ENCODE measurements at places on chromosomes 12 and 14. TPM values are rescaled to one million over a fixed set of nuclear protein-coding genes. Genes with fewer than 3 reads are reported as not detected.

DNA sequence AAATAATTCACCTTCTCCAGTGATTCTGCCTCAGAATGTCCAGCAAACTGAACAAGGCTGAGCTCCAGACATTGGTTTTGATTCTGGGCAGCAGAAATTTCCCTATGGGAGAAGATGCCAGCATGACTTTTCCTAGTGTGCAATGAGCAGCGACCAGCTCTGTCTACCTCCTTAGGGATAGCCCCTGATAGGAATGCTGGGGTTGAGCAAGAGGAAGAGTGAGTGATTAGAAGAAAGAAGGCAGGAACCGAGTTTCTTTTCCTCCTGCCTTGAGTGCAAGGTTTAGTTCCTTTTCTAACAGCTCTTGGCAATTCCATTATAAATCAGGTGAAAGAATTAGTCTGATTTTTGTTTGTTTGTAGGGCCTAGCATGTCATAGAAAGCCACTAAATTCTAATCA, 379.0 kb downstream of the DAD1 start:
- no peak for DNase-seq
- H3K27ac ChIP-seq: no peak overlapping the region
- no peak overlapping the region for H3K4me3 ChIP-seq
- no peaks in the 10 kb centered on the region for H3K27me3 ChIP-seq
- H3K4me1 ChIP-seq: peaks cover 10% of the 10 kb centered on the region

DNA sequence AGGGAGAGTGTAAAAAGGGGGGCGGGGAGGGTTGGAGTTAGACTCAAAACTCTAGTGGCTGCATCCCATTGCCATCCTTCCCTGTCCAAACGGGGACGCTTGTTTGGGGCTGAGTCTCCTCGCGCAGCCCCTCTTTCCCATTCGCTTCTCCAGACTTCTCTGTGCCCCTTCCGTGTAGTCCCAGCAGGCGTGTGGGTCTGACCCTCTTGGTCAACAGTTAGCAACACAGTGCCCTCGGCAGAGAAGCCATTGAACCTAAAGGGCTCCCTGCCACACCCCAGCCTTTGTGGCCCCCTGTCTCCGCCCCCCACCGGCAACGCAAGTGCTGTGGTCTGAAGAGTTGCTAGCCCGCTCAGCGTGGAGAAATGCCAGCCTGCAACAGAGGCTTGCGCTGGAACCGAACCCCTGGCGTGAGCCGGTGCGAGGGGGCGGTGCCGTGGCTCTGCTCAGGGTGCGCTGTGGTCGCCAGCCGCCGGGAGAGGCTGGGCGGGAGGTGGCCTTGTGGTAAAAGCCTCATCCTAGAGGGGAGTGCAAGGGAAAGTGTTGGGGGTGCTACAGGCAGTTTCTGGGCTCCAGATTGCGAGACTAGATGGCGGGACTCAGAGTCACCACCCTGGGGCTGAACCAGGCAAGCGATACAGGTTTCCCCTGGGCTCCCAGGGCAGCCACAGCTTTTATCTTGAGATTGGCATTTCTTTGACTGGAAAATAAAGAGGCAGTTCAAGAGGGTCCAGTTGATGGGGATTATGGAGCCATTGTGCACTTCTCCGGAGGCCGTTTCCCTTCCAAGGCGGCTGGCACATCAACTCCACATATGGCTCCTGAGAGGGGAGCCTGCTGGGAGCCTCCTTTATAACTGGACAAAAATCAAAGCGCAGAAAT, 2.1 kb downstream of the PLXNC1 start:
- no peaks in the 10 kb centered on the region for H3K36me3 ChIP-seq
- H3K4me1 ChIP-seq: peaks cover 36% of the 10 kb centered on the region

The BRAP gene
- 20.0 TPM for total RNA-seq

DNA sequence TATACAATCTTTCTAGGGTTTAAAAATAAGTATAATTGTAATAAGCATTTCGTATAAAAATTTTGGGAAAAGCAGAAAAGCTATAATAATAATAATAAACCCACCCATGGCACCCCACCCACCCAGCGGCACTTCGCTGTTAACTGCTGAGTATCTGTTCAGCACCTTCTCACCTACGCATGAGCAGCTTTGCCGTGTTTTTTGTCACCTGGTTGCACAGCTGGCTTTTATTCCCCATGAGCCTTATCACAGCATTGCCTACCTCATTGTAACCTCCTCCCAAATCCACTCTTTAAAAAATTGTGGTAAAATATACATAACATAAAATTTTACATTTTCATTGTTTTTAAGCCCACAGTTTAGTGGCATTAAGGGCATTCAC, 34.7 kb downstream of the CYP46A1 start:
- no peak for DNase-seq
- no peak overlapping the region for H3K27ac ChIP-seq
- peaks cover 2% of the 10 kb centered on the region for H3K27me3 ChIP-seq
- no peaks in the 10 kb centered on the region for H3K36me3 ChIP-seq
- no peak overlapping the region for H3K4me3 ChIP-seq
- no peaks in the 10 kb centered on the region for H3K4me1 ChIP-seq

DNA sequence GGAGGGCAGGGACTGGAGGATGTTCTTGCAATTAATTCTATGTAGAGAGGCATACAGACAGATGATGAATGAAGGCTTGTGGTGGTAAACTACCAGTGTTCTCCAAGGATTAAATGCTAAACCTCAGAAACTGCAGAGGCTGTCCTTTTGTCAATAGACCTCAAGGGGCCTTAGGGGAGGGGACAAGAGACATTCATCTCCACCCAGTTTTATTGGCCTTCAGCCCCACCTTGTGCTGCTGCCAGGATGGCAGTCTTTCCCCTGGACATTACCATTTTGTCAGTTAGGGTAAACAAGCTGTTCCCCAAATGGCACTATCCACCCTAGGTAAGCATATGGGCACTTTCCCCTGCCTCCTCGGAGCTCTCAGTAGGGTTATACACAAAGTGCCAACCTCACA, 4.9 kb upstream of the SMAGP start:
- peaks cover 23% of the 10 kb centered on the region for H3K27me3 ChIP-seq
- no peak overlapping the region for H3K27ac ChIP-seq
- DNase-seq: no peak
- no peaks in the 10 kb centered on the region for H3K36me3 ChIP-seq

DNA sequence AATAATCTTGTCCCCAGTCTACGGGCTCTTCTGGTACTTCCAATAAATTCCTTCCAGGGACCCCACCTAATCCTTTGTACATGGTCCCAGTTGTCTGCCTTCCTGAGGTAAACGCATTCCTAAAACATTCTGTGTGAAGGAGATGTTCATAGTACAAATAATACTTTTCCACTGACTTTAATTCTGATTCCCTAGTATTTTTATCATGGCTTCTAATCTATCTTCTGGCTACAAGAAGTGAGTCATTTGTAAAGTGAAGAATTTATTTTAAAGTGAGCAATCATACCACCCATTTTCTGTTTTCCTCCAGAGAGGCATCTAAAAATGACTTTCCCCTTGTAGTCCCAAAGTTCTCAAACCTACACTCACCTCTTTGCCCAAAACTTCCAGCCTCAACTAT, 65.9 kb upstream of the NUDT4 start:
- no peak overlapping the region for H3K27ac ChIP-seq
- H3K4me3 ChIP-seq: no peak overlapping the region
- H3K36me3 ChIP-seq: no peaks in the 10 kb centered on the region
- peaks cover 8% of the 10 kb centered on the region for H3K4me1 ChIP-seq
- H3K27me3 ChIP-seq: no peaks in the 10 kb centered on the region

DNA sequence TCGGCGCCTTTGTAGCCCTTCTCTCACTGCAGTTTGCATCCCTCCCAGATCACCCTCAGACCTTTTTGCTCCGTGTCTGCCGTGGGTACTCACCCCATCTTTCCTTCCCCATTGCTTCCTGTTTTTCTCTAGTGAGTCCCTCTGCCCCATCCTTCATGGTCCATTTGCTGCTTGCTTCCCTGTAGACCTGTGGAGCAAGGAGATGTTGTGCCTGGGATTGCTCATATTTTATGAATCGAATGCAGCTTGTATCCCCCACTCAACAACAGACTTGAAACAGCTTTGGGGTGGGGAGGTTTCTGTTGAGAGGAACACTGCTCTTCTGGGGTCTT, 661 bp downstream of the DENR start:
- H3K4me3 ChIP-seq: peak overlapping the region; percentile 95
- no peak for DNase-seq
- H3K27me3 ChIP-seq: no peaks in the 10 kb centered on the region
- peak overlapping the region; percentile 97 for H3K27ac ChIP-seq
- peaks cover 3% of the 10 kb centered on the region for H3K36me3 ChIP-seq
- H3K4me1 ChIP-seq: peaks cover 41% of the 10 kb centered on the region

The CSAD gene
- total RNA-seq: 22.1 TPM

DNA sequence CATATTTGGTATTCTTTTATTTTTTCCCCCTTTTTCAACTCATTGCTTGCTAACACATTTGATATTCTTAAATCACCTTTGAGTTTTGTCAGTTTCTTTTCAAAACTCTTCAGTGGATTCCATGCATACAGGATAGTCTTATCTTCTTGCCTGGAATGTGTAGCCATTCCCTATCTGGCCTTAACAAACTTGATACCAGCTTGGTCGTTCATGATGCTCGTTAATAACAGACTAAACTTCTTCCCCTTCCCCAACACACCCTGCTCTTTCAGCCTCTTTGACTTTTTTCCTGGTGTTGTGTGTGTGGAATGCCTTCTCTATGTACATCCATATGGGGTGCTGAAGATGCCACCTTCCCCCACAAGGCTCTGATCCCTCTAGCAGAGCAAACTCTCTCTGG, 17.7 kb upstream of the CALM1 start:
- no peaks in the 10 kb centered on the region for H3K36me3 ChIP-seq
- DNase-seq: no peak
- H3K27ac ChIP-seq: no peak overlapping the region
- H3K4me3 ChIP-seq: no peak overlapping the region

DNA sequence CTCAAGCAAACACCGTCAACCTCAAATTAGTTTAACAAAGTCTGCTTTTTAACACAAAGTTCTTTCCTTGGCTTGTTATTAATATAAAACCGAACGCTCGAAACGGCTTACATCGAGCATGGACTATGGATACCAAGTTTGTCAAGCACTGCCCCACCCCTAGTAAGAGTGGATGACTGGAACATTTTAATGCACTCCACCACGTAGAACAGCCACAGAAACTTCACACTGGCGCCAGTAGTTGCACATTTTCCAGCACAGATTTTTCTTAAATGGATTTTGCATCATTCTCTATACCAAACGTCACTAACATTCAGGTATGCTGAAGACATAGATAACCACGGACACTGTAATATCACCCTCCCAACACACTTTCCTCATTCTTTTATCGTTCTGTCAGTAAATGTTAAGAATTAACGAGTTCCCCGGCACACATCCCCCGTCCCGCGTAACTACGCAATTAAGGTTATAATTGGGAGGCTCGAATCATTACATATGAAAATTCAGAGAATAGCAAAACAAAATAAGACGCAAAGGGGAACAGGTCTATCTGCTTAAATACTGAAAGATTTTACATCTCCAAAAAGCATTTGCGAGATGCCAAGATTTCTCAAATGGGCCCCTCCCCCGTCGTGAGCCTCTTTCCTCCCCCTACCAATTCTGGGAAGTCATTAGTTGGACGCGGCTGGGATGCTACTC, 990 bp downstream of the FERMT2 start:
- DNase-seq: no peak
- H3K4me1 ChIP-seq: peaks cover 62% of the 10 kb centered on the region
- peak overlapping the region; percentile 97 for H3K27ac ChIP-seq
- peak overlapping the region; percentile 92 for H3K4me3 ChIP-seq

DNA sequence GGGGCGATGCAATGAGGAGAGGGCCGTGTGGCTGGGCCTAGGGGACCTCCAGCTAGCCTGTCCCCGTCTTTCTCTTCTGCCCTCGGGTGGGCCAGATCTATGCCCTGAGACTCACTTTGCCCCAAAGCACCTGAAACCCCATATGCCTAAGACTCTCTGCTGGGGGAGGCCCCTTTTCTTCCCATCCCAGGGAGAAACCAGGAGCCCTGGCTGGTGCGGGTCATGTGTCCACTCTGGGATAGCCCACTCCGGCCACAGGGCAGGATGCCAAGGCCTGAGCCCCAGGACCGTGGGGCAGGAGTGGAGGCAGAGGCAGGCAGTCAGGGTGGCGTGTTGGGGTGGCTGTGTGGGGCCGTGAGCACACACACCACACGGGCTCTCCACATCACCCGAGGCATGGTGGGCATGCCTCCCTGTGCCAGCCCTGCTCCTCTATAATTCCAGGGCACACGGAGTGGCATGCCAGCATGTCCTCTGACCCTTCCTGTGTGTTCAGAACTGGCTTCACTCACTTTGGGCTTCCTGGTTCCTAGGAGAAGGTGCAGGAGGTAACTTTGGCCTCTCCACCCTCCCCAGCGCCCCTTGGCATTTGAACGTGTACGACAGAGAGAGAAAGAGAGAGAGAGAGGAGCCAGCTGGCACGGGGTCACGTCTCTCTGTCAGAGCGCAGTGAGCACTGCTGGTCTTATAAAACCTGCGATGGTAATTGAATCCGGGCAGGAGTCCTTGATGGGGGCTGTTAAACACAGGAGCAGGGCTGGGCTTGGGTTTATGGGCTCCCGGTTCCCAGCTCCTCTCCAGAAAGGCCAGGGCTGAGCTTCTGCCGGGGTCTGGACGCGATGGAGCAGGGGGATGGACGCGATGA, 144.2 kb downstream of the KIF26A start:
- H3K27me3 ChIP-seq: peaks cover 4% of the 10 kb centered on the region
- peaks cover 5% of the 10 kb centered on the region for H3K4me1 ChIP-seq
- no peak for DNase-seq
- H3K27ac ChIP-seq: no peak overlapping the region

The CARMIL3 gene
- total RNA-seq: 9.4 TPM

DNA sequence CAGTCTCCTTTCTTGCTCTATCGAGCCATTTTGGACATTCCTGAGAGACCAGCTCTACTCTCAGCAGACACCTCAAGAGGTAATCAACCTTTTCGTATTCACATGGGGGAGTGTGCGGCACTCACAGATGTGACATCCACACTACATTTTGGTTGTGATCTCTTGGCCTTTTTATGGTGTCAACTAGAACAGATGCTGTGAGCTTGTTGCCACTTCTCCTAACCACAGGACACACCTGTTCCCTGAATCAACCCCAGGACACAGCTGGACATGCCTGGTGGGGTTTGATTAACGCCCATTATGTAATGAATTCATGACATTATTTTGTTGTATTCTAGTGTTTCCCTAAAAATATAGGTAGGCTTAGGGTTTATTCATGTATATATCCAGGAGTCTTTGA, 1143.6 kb downstream of the TMEM121 start:
- no peaks in the 10 kb centered on the region for H3K36me3 ChIP-seq
- no peak overlapping the region for H3K27ac ChIP-seq
- no peak overlapping the region for H3K4me3 ChIP-seq
- no peaks in the 10 kb centered on the region for H3K4me1 ChIP-seq
- no peak for DNase-seq
- no peaks in the 10 kb centered on the region for H3K27me3 ChIP-seq

The NGB gene
- total RNA-seq: not detected

The IL31 gene
- total RNA-seq: not detected

GRCh38 chr14:105913861-105914260, 387.5 kb downstream of the TMEM121 start:
- H3K36me3 ChIP-seq: peaks cover 4% of the 10 kb centered on the region
- DNase-seq: no peak
- no peaks in the 10 kb centered on the region for H3K27me3 ChIP-seq
- H3K4me3 ChIP-seq: no peak overlapping the region
- H3K4me1 ChIP-seq: no peaks in the 10 kb centered on the region

The ACTR10 gene
- total RNA-seq: 57.0 TPM

The RIPK3 gene
- total RNA-seq: not detected
